Esophagus squamous epithelium (tissue), 5 donors: ENCODE measurements at places on chromosomes 4 and X.

GRCh38 chr4:155684892-155685541 is 18.4 kb downstream of the GUCY1A1 start:
- no peak for DNase-seq

DNA sequence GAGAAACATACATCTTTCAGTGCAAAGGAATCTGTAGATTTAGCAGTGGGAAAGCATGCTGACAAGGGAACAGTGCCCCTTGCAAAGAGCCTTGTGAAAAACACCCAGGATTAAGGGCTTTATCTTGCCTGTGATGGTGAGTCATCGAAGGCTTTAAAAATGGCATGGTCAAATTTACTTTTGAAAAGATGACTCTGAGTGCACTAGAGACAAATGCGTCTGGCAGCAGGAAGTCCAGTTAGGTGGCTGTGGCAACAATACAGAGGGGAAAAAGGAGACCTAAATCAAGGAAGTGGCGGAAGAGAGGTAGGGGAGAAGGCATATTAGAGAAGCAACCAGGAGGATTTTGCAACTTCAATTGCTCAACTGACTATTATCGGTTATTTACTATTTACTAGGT is 472.6 kb upstream of the CPEB2 start:
- DNase-seq: no peak

GRCh38 chr4:173509036-173510001 is 20.7 kb downstream of the HAND2 start:
- DNase-seq: no peak

DNA sequence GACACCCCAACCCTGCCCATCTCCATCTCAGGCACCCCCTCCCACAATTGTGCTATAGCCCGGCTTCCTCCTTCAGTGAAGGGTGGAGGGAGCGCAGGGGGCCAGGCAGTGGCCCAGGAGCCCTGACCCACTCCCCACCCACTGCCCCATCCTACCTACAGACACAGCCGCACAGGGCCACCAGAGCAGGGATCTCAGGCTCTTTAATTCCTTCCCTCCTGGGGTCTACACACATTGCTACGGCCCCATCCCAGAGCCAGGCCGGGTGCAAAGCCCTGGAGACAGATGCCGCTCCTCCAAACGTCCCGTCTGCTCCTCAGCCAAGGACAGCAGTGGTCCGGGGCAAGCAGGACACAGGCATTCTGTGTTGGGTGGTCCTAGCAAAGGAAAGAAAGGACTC is 12.8 kb upstream of the DUSP9 start:
- no peak for DNase-seq

DNA sequence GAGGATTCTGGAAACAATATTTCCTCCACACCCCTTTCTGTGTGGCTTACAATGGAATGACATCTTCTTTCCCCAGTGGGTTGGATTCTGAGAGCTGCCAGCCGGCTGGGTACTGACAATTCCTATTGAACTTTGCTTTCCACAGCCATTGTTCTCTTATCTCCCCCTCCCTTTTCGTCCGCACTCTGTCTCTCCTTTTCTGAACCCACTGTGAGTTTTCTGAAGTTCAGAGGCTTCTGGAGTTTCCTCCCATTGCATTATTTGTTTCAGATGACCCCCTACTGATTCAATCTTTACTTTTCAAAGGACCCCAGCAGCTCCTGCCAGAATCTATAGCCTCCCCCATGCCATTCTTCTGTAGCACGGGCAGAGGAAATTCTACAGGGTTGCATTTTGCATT is 10.4 kb downstream of the SMPX start:
- no peak for DNase-seq

DNA sequence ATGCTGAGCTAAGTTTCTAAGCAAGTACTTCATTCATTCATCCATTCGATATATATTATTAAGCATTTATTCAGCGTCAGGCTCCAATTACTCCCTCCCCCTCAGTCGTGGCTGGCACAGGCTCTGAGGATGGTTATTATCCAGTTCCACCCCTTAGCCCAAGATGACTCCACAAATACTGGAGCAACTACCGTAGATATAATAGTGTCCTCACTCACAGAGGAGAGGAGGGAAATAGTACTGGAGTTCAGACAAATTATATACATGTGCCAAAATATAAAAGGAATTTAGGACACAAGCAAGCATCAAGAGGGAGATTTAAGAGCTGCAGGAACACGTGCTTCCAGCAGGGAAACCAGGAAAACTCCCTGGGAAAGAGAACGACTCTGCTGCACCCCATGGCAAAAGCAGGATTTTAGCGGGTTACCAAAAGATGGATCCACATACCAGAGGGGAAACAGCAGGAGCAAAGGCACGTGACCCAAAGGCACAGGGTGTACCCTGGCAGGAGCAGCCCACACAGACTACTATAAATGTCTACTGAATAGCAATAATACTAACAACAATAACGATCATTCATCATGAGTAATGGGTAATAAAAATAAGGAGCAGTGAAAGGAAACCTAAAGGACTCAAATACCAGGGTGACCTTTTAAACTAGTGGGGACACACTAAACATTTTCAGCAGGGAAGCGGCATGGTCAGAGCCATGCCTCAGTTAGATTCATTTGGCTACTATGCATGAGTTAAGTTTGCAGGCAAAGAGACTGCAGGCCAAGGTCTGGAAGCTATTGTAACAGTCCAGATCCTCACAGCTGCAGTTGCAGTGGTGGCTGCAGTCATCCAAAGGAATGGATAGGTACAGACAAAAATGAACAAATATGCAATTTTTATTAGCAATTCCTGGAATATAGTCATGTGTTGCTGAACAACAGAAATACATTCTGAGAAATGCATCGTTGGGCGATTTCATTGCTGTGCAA is 153.7 kb downstream of the APBB2 start:
- no peak for DNase-seq

DNA sequence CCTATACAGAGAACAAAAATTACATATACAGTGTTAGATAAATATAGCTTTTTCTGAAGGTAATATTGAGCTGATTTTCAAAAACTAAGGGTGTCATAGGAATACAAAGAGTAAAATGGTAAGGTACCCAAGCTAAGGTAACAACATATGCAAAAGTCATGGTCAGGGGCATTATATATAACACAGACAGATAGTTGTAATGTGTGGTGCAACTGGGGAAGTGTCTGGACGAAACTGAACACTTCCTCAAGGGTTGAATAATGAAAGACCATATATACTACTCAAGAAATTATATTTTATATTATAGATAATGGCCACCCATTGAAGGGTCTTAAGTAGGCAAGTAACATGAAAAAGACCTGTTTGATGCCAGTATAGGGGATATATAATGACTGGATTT is 262.1 kb upstream of the CXXC4 start:
- DNase-seq: no peak

DNA sequence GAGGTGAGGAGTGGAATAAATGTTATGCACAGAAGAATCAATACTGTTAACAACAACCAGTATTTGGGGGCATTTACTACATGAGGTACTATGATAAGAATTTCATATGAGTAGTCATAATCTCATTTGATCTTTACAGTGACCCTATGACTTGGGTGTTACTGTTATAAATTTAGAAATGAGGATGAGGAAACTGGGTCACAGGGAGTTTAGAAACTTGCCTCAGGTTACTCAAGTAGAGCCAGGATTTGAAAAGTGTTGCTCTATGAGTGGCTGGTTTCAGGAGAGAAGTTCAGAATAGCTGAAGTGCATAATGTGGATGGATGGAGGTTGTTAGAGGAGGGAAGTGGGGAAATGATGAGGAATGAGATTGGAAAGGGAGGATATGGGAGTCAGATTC is 16.6 kb upstream of the DDIT4L start:
- DNase-seq: no peak

DNA sequence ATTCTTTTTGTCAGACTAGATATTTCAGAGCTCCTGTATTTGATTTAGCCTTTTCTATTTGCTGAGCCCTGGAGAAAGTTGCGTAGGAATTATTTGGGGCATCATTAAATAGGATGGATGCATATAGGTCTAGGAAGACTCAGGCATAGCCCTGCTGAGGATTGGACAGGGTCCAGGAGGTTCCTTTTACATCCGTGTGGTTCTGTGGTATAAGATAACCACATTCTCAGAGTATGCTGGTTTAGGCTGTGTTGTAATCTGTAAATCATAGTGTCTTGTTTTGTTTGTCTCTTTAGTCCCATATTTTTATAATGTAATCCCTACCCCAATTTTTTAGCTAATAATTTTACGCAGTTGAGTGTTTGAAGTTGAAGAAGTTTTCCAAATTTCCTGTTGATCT is 513.7 kb downstream of the RPA4 start:
- DNase-seq: no peak

- DNase-seq: no peak
Observed at GRCh38 chr4:153485860-153486259, 19.7 kb downstream of the TMEM131L start.

DNA sequence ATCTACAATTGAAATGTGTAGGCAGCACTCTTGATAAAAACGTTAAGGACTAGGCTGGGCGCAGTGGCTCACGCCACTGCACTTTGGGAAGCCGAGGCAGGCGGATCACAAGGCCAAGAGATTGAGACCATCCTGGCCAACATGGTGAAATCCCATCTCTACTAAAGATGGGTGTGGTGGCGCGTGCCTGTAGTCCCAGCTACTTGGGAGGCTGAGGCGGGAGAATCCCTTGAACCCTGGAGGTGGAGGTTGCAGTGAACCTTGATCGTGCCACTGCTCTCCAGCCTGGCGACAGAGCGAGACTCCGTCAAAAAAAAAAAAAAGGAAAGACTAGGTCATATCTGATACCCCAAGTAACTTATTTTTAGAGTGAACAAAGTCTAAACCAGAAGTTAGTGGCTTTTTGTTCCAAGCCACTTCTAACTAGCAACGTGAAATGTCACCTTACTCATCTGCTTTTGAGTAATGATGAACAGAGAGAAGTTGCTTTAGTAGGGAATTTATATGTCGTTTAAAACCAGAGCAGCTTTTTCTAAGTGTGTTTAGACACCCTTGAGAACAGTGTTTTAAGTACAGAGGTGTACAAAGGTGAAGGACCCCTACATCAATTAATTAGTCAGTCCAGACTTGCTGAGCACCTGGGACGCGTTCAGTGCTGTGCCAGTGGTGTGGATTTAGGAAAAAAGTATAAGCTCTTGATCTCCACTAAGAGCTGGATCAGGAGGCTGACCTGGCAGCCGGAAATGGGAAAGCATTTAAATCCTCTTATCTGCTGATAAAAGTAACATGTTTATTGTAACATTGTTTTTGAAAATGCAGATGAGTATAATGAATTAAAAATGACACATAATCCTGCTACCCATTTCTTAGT is 23.5 kb downstream of the SPRY1 start:
- no peak for DNase-seq

GRCh38 chr4:1196421-1197183 is 24.2 kb upstream of the SPON2 start:
- no peak for DNase-seq

DNA sequence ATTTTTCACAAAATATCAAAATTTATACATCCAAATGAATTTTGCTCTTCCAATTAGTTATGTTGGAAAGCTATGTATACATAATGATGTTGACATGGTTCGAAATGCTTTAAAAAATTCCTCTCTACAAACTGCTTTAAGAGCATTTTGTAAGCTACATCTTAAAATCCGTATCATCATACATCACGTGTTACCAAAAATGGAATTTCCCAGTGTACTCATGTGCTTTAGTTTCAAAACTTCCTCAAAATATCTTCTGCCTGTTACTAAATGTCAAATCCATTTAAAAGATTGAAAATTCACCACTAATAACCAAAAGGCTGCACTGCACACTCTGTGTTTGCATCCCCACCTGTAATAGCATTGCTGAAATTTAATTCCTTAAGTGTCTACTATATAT is 87.9 kb downstream of the WDFY3 start:
- DNase-seq: no peak

DNA sequence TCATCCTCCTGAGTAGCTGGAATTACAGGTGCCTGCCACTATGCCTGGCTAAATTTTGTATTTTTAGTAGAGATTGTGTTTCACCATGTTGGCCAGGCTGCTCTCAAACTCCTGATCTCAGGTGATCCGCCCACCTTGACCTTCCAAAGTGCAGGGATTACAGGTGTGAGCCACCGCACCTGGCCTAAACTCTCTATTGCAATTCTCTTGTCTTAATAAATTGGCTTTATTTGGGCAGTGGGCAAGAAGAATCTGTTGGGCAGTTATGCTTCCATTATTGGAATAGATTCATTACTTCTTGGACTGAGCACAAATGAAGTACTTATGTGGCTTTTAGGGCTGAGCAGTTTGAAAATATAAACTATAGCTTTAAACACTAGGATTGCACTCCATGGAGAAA is 8.2 kb upstream of the GPAT3 start:
- DNase-seq: no peak

GRCh38 chrX:77953302-77953701 is 16.1 kb downstream of the PGAM4 start:
- no peak for DNase-seq

- DNase-seq: no peak
Observed at GRCh38 chr4:161321706-161322105, 842.1 kb downstream of the FSTL5 start.

GRCh38 chr4:150090836-150091235 is 12.6 kb downstream of the DCLK2 start:
- DNase-seq: no peak
